NCI-H774 (cell line): ENCODE measurements at places on chromosomes 6 and 20.

DNA sequence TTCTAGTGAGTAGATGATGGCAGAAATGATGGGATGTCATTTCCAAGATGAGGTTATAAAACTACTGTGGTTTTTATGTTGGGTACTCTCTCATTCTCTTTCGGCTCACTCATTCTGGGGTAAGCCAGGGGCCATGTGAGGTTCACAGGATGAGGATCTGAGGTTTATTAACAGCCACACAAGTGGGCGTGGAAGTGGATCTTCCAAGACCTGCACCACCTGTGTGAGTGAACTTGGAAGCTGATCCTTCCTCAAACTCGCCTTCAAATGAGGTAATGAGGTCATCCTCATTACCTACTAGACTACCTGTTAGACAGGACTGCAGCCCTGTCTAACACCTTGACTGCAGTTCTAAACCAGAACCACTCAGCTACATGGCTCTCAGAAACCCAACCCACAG is 45.1 kb upstream of the TAGAP start:
- no peak for DNase-seq

DNA sequence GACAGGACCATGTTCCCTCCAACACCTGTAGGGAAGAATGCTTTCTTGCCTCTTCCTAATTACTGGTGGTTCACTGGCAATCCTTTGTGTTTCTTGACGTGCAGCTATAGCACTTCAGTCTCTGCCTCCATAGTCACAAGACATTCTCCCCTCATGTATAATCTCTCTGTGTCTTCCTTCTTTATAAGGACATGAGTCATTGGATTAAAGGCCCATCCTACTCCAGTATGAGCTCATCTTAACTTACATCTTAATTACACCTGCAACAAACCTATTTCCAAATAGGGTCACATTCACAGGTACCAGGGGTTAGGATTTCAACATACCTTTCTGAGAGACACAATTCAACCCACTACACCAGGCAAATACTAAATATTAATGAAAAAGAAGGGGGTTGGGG is 213.6 kb downstream of the RNGTT start:
- no peak for DNase-seq

GRCh38 chr6:38762848-38763247 is 47.7 kb downstream of the DNAH8 start:
- DNase-seq, result no peak

GRCh38 chr6:129252377-129253071 is 369.6 kb downstream of the LAMA2 start:
- no peak for DNase-seq

DNA sequence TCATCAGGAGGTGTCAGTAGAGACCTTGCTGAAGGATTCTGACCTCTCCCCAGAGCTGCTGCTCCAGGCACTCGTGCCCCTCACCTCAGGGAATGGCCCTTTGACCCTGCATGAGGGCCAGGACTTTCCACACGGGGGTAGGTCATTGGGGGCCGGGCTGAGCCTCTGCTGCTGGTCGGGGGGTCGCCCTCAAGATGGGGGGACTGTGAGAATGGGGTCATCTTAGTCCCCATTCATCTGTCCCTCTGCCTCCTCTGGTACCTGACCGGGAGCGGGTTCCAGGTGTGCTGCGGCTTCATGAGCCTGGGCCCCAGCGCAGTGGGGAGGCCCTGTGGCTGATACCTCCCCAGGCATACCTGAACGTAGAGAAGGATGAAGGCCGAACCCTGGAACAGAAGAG is 15.8 kb downstream of the DNPH1 start:
- DNase-seq, result no peak

DNA sequence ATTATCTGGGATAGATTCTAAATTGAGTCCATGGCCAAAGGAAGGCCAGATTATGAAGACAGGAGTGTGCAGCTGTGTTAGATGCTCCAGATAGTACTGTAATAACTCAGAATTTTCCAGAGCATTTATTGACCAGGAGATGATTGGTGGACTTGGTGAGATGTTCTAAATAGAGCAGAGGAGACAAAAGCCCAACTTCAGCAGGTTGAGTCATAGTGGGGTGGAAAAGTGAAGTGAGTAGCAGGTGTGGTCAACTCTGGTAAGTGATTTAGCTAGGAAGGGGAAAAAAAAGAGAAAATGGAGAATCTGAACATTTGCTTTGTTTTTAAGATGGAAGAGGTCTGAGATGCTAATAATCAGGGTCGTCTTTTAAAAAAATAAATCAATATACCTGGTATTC is 227.4 kb downstream of the TMEM200A start:
- no peak for DNase-seq

DNA sequence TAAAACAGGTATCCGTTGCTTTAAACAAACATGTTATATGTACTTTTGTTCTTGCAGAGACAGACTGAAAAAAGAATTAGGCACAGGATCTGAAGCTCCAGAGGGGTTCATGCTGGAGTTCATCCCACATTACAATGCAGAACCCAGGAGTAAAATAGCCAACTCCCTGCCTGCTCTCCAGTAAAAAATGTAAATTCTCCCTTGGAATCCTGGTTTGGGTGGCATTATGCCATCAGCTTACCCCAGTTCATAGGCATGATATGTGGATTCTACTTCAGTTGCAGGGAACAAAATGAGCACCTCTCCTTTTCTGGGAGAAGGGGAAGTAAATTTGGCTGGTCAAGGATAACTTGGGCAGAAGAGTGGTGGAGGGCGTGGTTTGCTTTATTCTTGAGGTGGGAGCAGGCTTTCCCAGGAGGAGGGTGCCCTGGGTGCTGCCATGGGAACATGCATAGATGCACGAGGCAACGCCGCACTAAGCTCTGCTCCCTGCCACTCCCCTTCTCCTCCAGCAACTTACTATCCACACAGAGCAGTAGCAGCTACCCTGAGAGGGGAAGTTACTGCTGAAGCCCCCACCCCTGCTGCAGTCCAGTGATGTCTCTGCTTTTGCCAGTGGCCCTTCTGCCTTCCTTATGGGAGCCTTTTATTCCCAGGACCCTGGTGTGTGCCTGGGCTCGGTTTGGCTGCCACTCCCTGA is 71.6 kb upstream of the GLP1R start:
- no peak for DNase-seq

GRCh38 chr6:152244998-152245630 is 392.0 kb downstream of the SYNE1 start:
- DNase-seq, result no peak

DNA sequence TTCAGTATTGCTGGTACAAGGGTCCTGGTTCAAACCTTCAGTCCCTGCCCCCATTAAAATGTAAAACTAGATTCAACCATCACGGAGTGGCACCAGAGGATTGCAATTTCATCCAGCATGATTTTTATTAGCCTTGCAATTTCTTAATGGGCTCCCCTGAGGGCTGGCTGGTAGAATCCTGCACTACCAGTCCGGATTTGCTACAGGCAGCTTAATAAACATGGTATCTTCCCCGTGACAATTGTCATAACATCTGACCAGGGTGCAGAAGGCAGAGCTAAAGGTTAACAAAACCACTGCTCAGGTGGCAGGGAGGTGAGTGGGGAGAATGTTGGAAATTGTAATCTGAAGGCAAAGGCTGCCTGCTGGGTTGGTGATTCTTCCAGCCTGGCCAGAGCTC is 94.5 kb downstream of the PKHD1 start:
- no peak for DNase-seq

GRCh38 chr20:34579979-34580940 is 21.7 kb downstream of the MAP1LC3A start:
- peak; percentile 3 for DNase-seq

DNA sequence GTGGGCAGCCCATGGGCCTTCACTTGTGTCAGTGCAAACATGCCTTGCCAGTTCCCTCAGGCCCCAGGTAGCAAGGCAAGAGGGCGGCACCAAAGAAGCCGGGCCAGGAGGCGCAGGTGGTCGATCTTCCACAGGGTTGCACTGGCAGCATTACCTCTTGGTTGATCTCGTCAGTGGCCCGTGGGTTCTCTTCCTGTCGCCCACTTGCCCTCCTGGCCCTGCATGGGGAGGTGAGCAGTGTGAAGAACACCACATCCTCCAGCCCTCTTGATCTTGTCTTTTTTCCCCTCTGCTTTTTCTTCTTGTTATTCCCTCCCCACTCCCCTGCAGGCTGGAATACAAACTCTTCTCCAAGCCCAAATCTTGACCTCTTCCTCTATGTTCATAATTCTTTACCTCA is 3.0 kb upstream of the CST11 start:
- DNase-seq, result no peak

- no peak for DNase-seq
Observed at GRCh38 chr6:134478764-134479399, 161.0 kb upstream of the SGK1 start.

DNA sequence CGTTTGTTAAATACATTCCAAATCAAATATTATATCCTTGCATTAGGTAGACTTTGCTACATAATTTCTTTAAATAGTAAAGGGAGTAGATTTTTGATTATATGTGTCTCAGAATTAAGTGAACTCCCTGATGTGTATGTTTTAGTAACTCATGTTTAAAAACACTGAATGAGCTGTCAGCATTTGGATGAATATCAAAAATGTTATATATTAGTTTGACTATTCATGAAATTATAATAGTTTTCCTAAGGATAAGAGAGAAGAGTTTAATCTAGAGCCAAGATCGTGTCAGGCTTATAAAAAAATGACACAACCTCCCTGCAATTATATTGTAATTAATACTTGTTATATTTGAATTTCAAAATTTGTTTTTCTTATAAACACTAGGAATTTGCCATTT is 195.2 kb downstream of the COL19A1 start:
- DNase-seq, result no peak

GRCh38 chr20:45969712-45970634 is 2.0 kb downstream of the ZNF335 start:
- DNase-seq, result peak; percentile 9

GRCh38 chr6:40882323-40882997 is 156.6 kb downstream of the UNC5CL start:
- DNase-seq, result peak; percentile 30

DNA sequence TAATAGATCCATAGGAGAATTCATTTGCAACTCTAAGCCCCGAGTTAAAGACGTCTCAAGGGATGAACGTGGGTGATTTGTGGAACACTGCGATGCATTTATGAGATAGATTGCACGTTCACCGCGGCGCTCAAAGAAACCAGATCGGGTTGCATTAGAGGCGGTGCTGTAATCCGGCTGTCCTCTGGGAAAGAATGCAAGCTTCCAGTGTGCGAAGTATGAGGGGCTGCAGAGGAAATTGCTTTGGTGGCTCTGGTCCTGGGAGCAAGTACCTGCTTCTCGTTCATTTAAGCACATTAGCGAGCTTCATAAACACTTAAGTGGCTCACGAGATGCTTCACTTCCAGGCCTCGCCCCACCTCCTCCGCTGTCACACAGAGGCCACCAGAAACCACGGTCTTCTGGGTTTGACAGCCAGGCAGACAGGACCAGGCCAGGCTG is 182.3 kb downstream of the CDH4 start:
- DNase-seq, result no peak

GRCh38 chr6:131947986-131948661 is 3.0 kb downstream of the CCN2 start:
- no peak for DNase-seq

- DNase-seq, result no peak
Observed at GRCh38 chr20:37270576-37271420, 9.2 kb upstream of the GHRH start.

- no peak for DNase-seq
Observed at GRCh38 chr6:3233904-3234303, 6.5 kb upstream of the TUBB2B start.

GRCh38 chr6:133550026-133550425 is 308.9 kb downstream of the EYA4 start:
- DNase-seq, result no peak

GRCh38 chr6:56902641-56903464 is 52.1 kb upstream of the BEND6 start:
- no peak for DNase-seq

DNA sequence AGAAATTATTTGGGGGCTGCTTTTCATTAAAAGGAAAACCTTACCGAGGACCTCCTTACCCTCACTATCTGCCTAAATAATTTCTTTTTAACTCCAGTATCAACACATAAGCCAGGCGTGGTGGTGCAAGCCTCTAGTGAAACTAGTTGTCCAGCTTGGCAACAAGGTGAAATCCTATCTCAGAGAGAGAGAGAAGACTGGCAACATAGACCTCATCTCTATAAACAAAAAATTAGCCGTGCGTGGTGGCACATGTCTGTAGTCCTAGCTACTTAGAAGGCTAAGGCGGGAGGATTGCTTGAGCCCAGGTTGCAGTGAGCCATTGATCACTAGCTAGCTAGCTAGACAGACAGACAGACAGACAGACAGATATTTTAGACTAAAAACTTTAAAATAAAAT is 92.5 kb downstream of the ARMC2 start:
- no peak for DNase-seq

- no peak for DNase-seq
Observed at GRCh38 chr6:145569140-145569539, 166.2 kb downstream of the EPM2A start.

DNA sequence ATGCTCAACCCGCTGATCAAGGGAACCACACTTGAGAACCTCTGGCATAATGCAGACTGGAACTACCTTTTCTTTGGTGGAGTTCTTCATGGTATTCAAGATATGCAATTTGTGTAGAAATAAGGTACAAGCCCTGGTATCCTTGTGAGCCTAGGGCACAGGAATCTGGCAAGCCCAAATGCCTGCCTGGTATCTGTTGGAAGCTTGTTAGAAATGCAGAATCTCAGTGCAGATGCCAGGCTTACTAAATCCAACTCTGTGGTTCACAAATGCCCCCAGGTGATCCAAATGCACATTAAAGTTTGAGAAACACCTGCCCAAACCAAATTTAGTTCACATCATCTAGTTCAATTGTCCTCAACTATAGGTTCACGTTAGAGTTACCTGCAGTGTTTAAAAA is 159.8 kb upstream of the LAMP5 start:
- no peak for DNase-seq

DNA sequence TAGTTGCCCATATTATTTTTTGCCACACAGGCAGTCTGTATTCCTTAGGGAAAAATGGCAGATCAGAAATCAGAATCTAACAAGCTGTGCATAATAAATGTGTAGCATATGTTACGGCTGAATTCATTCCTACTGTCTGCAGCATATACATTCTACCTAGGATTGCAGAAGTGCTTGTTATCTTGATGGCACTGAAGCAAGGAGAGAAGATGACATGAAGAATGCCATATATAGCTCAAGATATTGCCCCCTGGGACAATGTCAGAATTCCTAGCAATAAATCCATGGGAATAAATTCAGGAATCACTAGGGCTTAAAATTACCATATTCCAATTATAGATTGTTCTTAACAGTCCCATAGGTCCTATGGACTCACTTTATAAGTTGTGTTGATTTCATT is 293.0 kb upstream of the CNR1 start:
- no peak for DNase-seq

DNA sequence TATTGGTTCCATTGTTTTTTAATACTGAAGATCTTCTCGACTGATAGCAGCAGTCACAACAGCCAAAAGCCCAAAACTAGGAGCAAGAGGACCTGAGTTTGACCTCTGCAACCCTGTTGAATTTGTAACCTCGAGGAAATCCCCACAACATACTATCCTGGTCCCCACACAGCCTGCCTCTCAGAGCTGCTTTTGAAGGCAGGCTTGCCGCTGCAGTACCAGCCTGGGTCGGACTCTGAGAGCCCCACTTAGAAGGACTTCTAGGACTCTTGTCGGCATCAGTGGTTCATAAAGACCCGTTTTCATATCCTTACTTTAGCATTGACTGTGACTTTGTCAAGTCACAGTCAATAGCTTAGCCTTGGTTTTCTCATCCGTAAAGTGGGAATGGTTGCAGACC is 49.3 kb downstream of the EBF4 start:
- no peak for DNase-seq
